ENCODE measurements at places on chromosomes 16 and 17.
A peak's percentile ranks its signal among the peaks of the same experiment; 100 is the strongest.

DNA sequence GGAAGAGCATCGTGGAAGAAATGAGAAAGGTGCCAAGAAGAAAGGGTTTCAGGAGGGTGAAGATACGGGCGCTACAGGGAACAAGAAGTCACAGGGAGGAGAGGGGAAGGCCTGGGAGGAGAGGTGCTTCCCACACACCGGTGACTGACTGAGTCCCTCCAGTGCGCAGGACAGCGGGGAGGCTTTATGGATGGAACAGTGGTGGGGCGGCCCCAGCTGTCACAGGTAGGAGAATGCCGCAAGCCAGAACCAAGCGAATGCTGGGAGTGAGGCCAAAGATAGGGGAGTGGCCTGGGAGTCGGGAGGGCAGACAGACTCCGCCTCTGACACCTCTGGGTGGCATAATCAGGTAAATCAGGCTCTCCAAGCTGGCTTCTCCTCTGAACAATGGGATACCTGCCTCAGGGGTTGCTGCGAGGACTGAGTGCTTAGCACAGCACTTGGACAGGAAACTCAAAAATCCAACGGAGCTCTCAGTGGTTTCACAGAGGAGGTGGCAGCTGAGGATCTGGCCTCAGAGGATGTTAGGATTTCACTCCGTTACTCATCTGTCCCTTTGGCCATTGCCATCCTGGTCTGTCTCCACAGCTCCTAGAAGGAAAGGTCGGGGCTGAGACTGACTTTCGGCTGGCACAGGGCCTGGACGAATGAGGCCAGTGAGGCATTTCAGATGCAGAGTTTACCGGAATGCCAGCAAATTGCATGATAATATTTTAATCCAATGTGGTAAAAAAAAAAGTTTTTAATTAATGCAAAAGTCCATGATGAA, 717 bp upstream of the CNP start:
- DNase-seq, result no peak

- DNase-seq, result no peak
These were observed 137.6 kb upstream of the RCVRN start for GRCh38 chr17:10042589-10043244.

- no peak for DNase-seq
These were observed 15.1 kb downstream of the NOD2 start for GRCh38 chr16:50708373-50709060.

- DNase-seq, result no peak
These were observed 61.7 kb upstream of the XYLT1 start for GRCh38 chr16:17532338-17532995.

GRCh38 chr17:1909985-1910384, 80.2 kb downstream of the RPA1 start:
- no peak for DNase-seq

- peak; percentile 21 for DNase-seq
These were observed 73.9 kb downstream of the SPAG9 start for GRCh38 chr17:51046514-51047384.

- DNase-seq, result no peak
These were observed 262.1 kb upstream of the CA10 start for GRCh38 chr17:52420555-52421078.

GRCh38 chr16:58638148-58639036, 8.8 kb upstream of the CNOT1 start:
- DNase-seq, result peak; percentile 83

DNA sequence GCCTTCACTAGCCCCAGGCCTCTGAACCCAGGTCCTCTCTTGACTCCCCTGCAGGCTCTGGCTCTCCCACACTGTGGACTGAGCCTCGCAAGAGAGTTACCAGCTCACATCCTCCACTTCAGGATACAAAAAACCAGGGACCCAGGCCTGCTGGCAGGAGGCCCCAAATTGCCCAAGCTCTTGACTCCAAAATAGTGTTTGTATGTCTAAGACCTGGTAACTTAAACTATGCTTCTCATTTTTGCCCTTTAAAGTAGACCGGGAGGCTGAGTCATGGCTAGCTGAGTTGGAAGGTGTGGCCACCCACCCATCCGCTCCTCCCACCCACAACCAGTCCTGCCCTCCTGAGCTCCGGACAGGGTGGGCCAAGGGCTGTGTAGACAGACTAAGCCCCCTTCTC, 250.0 kb downstream of the SOX9 start:
- no peak for DNase-seq

- DNase-seq, result no peak
These were observed 974 bp downstream of the GALR2 start for GRCh38 chr17:76075364-76076145.

- no peak for DNase-seq
These were observed 32.1 kb upstream of the SBK1 start for GRCh38 chr16:28260193-28260592.

GRCh38 chr16:74954763-74955162, 30.2 kb downstream of the WDR59 start:
- DNase-seq, result no peak

DNA sequence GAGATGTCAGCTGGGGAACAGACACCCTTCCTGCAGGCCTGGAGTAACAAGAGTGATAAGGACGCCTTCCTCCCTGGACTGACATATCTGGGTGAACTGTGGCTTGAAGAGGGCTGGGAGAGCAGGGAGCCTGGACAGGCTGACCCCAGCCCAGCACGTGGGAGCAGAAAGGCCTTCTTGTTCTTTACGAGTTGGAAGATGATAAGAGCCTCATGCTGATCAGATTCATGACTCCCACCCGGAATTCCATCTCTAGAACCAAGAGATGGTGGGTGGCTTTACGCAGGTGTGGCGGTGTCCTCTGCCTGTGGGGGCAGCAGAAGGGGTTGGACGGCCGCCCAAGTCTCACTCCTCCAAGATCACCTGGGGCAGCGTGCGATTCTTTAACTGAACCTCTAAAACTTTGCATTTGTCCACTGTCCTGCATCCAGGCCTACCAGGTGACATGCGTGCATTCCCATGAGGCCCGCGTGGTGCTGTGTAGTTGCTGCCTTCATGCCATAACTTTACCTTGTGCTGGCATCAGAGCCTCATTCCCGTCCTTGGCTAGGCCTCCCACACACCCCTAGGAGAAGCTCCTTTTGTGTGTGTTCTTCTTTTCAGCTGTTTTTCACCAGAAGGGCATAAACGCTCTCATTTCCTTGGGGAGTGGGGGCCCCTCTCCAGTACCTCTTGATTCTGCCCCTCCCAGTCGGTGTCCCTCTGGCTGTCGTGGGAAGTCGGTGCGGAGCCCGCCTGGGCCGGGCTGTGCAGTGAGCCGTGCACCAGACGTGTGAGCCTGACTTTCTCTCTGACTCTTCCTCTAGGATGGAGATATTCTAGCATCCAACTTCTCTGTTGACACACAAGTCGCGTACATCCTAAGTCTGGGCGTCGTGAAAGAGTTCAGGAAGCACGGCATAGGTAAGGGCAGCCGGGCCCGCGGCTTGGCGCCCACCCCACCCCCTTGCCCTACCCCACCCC, 13.3 kb downstream of the C16orf90 start:
- no peak for DNase-seq

All from HTR-8/SVneo (cell line).